ENCODE measurements at places on chromosomes 7 and 10. TPM values are rescaled to one million over a fixed set of nuclear protein-coding genes. Genes with fewer than 3 reads are reported as not detected.

CFAP69 gene
- total RNA-seq: 6.4 TPM

SLC18A3 gene
- total RNA-seq: not detected

- DNase-seq: no peak
Measured at GRCh38 chr7:155680864-155681263, 36.4 kb downstream of the RBM33 start.

- peak; percentile 73 for DNase-seq
Measured at GRCh38 chr10:62582101-62582705, 208.0 kb downstream of the ZNF365 start.

DNA sequence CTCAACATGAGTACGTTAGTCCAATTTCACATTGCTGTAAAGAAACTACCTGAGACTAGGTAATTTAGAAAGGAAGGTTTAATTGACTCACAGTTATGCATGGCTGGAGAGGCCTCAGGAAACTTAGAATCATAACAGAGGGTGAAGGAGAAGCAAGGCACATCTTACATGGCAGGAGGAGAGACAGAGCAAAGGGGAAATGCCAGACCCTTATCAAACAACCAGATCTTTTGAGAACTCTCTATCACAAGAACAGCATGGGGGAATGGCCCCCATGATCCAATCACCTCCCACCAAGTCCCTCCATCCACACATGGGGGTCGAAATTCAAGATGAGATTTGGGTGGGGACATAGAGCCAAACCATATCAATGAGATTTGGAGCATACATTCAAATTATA, 34.6 kb upstream of the PDSS1 start:
- DNase-seq: no peak

DNA sequence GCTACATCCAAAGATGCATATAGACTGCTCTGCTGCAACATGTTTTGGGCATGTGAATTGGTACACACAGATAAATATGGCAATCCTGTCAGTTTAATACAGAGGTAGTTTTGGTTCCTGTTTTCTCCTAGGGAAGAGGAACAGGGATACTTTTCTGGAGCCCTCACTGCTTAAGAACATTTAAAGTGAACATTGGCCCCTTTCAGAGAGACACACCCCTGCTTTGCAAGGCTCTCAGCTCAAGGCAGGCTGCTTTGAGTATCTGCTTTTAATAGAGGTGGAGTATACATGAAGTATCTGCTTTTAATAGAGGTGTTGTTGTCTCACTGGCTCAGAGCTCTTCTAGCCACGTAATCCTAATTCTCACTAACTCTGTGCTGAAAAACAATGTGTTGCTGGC, 38.9 kb downstream of the CYP51A1 start:
- no peak for DNase-seq

- peak; percentile 82 for DNase-seq
Measured at GRCh38 chr7:12929476-12930140, 242.2 kb downstream of the ARL4A start.

All from fibroblast of the aortic adventitia (primary cell).